NCI-H1048 (cell line): ENCODE measurements at places on chromosomes 16 and 17.

- no peak for DNase-seq
Observed at GRCh38 chr16:72884573-72884972, 163.4 kb downstream of the ZFHX3 start.

GRCh38 chr16:57131351-57131970, 39.1 kb downstream of the CPNE2 start:
- DNase-seq, result no peak

- no peak for DNase-seq
Observed at GRCh38 chr16:56277075-56277474, 85.8 kb downstream of the GNAO1 start.

- no peak for DNase-seq
Observed at GRCh38 chr16:49884033-49885015, 28.4 kb upstream of the ZNF423 start.

- no peak for DNase-seq
Observed at GRCh38 chr16:31110106-31111034, 2.2 kb downstream of the BCKDK start.

DNA sequence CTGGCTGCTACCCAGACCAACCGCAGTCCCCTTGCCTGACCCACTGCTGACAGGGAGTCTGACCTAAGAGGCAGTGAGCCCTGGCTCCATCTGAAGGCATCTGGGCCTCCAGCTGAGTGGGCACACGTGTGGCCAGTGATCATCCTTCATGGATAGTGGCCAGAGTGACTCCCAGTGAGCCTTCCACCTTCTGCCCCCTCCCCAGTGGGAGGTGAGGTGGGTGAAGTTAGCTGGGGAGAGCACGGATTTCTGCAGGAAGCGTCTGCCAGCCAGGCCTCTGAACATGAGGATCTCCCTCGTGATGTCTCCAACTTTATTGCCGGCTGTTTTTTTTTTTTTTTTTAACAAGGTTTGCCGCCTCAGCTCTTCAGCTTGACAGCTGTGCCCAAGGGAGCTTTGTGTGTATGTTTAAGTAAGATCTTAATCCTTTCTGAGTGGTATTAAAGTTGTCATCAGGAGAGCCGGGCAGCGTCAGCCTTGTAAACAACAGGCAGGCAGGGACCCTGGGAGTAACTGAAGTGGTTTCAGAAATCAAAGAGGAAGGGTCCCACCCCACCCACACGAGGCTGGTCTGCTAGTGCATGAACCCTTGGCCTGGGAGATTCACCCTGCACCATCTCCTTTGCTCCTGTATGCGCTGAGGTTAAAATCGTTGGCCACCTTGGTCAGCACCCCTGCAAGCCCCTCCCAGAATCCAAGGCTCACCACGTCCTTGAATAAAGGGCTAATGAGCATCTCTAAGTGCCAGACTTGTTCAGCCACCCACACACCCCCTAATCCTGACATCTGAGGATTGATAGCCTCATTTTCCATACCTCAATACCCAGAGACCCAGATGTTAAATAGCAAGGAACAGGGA, 33.3 kb downstream of the RHBDL3 start:
- DNase-seq, result no peak
